ENCODE measurements at places on chromosomes 1 and 21.

- DNase-seq = no peak
Observed at GRCh38 chr1:87437663-87438295, 109.1 kb downstream of the LMO4 start.

DNA sequence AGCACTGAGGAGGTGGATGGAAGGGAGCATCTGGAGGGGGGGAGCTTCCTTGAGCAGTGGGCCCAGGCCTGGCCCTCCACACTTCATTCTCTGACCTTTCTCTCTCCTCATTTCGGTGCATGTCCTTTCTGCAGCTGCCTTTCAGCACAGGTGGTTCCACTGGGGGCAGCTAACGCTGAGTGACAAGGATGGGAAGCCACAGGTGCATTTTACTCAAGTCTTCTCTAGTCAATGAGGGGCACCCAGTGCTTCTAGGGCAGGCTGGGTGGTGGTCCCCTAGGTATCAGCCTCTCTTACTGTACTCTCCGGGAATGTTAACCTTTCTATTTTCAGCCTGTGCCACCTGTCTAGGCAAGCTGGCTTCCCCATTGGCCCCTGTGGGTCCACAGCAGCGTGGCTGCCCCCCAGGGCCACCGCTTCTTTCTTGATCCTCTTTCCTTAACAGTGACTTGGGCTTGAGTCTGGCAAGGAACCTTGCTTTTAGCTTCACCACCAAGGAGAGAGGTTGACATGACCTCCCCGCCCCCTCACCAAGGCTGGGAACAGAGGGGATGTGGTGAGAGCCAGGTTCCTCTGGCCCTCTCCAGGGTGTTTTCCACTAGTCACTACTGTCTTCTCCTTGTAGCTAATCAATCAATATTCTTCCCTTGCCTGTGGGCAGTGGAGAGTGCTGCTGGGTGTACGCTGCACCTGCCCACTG lies 43.2 kb downstream of the YARS1 start:
- DNase-seq = no peak

DNA sequence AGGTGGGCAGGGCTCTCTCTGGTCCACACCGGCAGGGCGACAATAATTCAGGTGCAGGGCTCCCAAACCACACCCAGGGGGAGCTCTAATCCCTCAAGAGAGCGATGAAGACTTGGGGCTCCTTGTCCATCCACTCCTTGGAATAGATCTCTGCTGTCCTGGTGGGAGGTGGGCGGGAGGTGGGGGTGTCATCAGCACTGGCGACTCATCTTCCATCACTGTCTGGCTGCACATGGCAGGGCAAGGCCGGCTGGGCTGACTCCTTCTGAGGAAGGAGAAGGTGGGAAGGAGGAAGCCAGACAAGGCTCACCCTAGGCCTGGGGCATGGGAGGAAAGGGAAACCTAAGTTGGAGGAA lies 29.3 kb downstream of the TNNT2 start:
- peak; percentile 59 for DNase-seq

GRCh38 chr1:107309962-107310361 lies 169.1 kb downstream of the NTNG1 start:
- DNase-seq = no peak

DNA sequence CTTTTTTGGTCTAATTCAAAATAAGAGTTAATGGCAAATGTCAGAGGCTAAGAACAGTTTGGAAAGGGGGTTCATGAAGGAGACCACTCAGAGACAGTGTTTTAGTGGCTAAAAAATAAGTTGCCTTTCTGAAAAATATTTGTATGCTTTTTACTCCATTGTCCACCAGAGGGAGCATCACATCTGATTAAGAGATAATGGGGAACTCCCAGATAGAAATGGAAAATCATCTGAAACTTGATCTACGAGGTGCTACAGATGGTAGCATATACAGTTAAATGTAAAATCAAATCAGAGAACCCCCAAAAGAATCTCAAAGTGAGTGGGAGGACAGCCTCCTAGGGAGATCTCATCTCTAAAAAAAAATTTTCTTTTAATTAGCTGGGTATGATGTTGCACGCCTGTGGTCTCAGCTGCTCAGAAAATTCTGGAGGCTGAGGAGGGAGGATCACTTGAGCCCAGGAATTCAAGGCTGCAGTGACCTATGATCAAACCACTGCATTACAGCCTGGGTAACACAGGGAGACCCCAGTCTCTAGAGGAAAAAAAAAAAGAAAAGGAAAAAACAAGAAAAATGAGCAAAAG lies 9.7 kb downstream of the SMYD3 start:
- DNase-seq = peak; percentile 92

- DNase-seq = no peak
Observed at GRCh38 chr1:31633117-31633516, 11.6 kb downstream of the PEF1 start.

All from eye (tissue), 1 donor.